Aorta (tissue), 5 donors: ENCODE measurements at places on chromosomes 2 and 18.

DNA sequence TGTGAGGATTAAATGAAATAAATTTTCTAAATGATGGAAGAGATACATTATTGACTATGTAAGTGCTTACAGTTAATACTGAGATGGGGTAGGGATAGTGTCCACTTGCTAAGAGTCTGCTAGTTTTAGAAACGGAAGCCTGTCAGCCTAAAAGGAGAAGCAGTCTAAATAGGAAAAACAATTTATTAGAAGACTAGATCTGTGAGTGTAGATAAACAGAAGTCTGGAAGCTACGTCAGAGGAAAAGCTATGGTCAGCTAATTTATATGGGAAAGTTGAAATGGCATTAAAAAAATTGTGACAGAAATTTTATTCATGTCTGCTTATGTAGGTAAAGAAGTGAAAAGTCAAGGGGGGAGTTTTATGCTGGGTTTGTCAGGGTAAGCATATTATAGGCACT, 1338.4 kb upstream of the CHAC2 start:
- no peak for DNase-seq
- no peaks in the 10 kb centered on the region for H3K4me1 ChIP-seq
- H3K27ac ChIP-seq = no peak overlapping the region
- no peaks in the 10 kb centered on the region for H3K36me3 ChIP-seq
- no peak overlapping the region for H3K4me3 ChIP-seq

DNA sequence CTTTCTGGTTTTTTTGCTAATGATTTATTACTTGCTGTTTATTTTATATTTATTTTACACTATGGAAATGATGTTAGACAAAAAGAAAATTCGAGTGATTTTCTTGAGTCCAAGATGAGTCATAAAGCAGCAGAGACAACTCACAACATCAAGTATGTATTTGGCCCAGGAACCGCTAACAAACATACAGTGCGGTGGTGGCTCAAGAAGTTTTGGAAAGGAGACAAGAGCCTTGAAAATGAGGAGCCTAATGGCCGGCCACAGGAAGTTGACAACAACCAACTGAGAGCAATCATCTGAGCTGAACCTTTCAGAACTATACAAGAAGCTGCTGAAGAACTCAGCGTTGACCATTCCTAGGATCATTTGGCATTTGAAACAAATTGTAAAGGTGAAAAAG, 594.1 kb downstream of the SATB2 start:
- H3K36me3 ChIP-seq = no peaks in the 10 kb centered on the region
- peaks cover 2% of the 10 kb centered on the region for H3K4me1 ChIP-seq
- H3K27me3 ChIP-seq = no peaks in the 10 kb centered on the region
- no peak overlapping the region for H3K27ac ChIP-seq
- no peak overlapping the region for H3K4me3 ChIP-seq

GRCh38 chr2:26173776-26174482, 1.0 kb downstream of the GAREM2 start:
- no peaks in the 10 kb centered on the region for H3K36me3 ChIP-seq
- H3K4me1 ChIP-seq = no peaks in the 10 kb centered on the region
- H3K4me3 ChIP-seq = peak overlapping the region; percentile 41
- H3K27me3 ChIP-seq = no peaks in the 10 kb centered on the region

DNA sequence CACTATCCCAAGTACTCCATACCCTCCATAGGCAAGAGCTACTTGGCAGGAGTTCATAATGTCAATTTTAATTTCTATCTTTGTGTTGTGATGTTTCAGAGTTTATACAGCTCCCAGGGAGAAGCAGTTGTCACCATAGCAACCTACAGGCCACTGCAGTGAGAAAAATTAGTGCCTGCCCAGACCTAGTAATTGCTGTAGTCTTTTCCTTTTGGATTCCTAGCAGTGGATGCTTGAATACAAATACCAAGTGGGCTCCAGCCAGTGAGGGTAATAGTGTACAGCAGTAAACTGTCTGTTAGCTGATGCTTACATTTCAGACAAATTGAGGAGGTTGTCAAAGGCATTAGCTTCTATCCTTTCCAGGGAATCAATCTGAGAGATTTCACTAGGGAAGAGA, 26.7 kb downstream of the LHCGR start:
- H3K27me3 ChIP-seq = no peaks in the 10 kb centered on the region
- no peak overlapping the region for H3K4me3 ChIP-seq
- no peaks in the 10 kb centered on the region for H3K36me3 ChIP-seq
- no peak overlapping the region for H3K27ac ChIP-seq
- peaks cover 9% of the 10 kb centered on the region for H3K4me1 ChIP-seq

DNA sequence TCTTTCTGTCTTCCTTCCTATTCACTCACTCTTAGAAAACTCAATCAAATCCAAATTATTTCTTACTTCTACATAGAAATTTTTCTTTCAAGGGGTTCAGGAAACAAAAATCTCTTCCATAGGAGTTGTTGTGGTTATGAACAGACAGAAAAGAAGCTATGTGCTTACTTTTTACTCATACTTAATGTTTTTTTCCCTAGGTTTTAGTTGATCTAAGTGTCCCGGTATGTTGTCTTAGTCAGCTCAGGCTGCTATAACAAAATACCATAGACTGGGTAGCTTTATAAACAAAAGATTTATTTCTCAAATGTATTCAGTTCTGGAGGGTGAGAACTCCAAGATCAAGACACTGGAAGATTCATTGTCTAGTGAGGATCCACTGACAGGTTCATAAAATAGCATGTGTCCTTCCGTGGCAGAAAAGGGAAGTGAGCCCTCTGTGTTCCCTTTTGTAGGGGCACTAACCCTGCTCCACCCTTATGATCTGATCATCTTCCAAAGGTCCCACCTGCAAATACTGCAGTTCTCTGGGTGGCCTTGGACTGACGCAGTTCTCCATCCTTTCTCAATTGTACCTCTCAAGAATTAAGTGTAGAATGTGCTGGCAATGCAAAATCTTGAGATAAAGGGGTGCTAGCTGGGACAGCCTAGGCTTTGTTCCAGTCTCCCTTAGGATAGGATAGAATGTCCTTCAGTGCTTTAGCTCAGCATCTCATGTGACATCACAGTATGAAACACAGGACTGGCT, 14.4 kb upstream of the VRK2 start:
- H3K4me1 ChIP-seq = no peaks in the 10 kb centered on the region
- H3K27me3 ChIP-seq = no peaks in the 10 kb centered on the region
- DNase-seq = no peak
- no peaks in the 10 kb centered on the region for H3K36me3 ChIP-seq
- H3K27ac ChIP-seq = no peak overlapping the region
- no peak overlapping the region for H3K4me3 ChIP-seq
